ENCODE measurements at places on chromosomes 13 and 19. TPM values are rescaled to one million over a fixed set of nuclear protein-coding genes. Genes with fewer than 3 reads are reported as not detected.

Gene KLK3
- not detected for total RNA-seq

Gene PODNL1
- total RNA-seq: 0.89 TPM

Gene PCSK4
- total RNA-seq: 4.9 TPM

Gene PRODH2
- total RNA-seq: 0.20 TPM

Gene LACC1
- total RNA-seq: 26.6 TPM

Gene LATS2
- total RNA-seq: 27.1 TPM

Gene LILRB4
- total RNA-seq: not detected

Gene TNNI3
- total RNA-seq: 0.15 TPM

Gene CEACAM19
- 9.4 TPM for total RNA-seq

DNA sequence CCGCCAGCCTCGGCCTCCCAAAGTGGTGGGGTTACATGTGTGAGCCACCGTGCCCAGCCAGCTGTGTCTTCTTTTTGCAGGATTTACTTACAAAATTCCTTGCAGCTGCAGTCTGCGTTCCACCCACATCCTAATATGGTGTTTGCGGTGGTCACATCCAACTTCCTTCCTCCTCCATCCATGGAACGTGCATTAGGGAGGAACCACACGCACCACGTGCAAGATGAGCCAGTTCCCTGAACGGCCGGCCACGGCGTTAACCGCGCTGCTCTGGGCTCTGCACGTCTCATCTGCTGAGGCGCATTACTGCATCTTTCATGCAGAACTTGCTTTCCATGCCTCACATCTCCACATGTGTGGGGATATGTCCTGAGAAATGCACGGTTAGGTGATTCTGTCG, 13.0 kb upstream of the SIGLEC11 start:
- DNase-seq: no peak

- DNase-seq: no peak
Observed at GRCh38 chr19:57190301-57190700, 999 bp upstream of the ZNF264 start.

GRCh38 chr13:20360835-20361412, 128.8 kb upstream of the GJB6 start:
- peak; percentile 90 for DNase-seq

DNA sequence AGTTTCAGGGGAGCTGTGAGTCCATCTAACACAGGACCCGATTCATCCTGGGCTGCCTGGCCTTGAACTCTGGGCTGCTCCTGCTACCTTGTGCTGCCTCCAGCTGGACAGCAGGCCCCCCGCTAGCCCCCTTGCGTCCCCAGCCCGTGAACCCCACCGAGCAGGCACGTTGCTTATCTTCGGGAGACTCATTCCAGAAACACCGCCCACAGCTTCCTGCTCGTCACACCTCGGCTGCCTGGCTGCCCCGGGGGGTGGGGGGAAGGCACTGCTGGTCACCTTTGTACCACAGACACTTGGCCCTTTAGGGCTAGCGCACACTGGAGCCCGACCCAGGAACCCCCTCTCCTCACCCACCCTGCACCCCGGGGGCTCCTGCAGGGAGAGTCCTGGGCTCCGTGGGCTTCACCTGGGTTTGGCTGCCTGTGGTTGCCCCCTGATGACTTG, 48.1 kb downstream of the CRTC1 start:
- DNase-seq: peak; percentile 22

GRCh38 chr19:18657590-18658365, 20.9 kb downstream of the KLHL26 start:
- no peak for DNase-seq

DNA sequence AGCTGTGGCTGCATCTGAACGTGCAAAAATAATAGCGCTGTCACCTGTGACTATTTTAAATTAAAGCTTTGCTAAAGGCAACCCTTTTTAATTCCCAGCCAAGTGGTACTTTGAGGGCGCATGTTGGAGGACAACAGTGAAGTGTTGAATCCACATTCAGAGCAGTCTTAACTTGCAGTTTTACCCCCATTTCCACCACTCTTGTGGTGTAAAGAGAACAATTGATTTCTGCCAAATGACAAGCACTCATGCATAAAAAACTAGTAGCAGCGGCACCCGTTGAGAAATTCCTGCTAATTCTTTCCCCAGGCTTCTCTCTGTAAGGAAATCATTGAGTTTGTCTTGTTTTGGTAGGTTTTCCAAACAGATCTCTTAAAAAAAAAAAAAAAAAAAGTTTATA, 1033.3 kb downstream of the EFNB2 start:
- peak; percentile 49 for DNase-seq

DNA sequence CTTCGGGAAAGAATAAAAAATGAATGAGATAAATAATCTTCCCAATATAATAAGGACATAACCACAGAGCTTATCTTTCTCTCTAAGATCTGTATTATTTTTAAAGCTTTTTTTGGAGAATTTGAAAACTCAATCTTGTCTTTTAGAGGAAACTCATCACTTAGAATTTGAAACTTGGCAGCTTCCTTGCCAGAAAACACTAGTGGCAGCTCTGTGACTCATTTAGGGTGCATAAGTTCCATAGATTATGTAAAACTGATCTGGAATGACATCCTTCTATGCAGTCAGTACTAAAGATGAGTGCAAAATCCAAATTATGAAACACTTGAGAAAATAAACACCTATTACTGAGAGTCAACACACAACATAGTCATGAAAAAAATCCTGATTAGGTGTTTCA, 848.0 kb downstream of the DACH1 start:
- no peak for DNase-seq

DNA sequence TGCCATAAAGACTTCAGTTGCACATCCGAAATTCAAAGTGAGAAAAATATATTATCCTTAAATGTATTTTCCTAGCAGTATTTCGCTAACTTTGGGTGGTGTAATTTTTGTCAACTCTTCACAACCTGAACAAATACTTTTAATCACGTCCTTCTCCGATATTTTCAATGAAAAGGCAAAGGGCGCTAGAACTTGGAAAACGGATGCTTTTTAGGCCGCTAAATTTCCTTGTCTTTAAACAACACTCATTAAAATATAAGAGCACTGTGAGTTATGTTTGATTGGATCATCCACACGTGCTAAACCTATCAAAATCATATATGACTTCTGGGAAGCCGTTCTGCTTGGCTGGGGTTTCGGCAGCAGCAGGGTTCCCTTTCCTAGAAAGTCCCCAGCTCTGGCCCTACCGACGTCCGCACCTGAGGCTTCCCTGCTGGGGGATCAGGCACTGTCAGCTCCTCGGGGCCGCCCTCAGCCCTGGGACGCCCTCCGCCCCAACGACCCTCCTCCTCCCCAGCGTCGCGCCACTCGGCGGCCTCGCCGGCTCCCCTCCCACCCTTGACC, 462 bp upstream of the MPHOSPH8 start:
- no peak for DNase-seq

- no peak for DNase-seq
Observed at GRCh38 chr13:27619728-27620376, 477 bp downstream of the LNX2 start.

- no peak for DNase-seq
Observed at GRCh38 chr13:38826182-38826813, 139.4 kb downstream of the FREM2 start.

GRCh38 chr19:8042900-8043299, 9.7 kb upstream of the CCL25 start:
- no peak for DNase-seq

DNA sequence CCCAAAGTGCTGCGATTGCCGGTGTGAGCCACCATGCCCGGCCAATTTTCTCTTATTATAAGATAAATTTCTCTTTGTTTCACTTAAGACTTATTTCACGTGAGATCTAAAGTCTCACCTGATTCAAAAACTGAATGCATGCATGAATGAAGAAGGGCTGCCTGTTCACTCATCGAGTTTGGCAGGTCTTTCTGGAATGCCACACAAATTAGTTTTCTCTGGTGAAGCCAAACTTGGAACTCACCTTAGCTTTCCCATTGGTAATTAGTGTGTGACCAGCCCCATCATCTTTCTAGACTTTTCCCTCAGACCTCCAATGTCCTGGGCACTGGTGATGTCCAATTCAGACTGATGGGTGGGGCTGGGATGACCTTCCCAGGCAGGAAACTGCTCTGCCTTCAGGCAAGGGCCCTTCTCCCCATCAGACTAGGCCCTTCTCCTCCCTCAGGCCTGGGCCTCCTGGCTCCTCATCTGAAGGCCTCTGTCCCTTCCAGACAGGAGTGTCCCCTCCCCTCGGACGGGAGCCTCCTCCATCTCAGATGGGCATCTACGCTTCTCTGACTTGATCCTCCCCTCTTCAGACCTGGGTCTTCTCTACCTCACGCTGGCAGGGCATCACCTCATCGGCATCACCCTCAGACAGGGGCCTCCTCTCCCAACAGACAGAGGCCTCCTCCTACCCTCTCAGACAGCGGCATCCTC, 14.4 kb downstream of the C3 start:
- DNase-seq: no peak

DNA sequence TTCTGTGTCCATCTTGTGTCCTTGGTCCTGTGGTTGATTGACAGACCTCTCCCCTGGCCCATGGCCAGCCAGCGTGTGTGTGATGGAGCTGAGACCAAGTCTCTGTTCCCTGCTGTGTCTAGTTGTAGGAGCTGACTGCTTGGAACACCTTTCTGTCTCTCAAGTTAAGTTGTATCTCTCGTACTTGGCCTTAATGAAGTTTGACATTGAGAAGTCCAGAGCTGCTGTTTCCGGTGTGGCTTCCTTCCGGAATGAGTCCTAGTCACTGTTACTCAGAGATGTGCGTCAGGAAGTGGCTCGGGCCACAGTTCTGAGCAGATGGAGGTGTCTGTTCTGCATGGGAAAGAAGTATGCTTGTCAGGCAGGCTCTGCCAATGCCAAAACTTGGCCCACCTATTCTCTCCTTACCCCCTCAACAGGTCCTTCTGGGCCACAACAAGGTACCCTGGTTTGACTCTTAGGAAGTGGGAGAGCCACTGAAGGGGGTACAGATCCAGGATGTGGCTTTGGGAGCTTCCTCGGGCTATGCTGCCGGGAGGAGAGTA, 54.3 kb downstream of the GATAD2A start:
- DNase-seq: no peak

- DNase-seq: no peak
Observed at GRCh38 chr19:18090545-18091216, 3.9 kb upstream of the IL12RB1 start.

- DNase-seq: no peak
Observed at GRCh38 chr13:72700509-72700908, 26.9 kb downstream of the MZT1 start.

GRCh38 chr13:76043874-76044273, 407.7 kb downstream of the LMO7 start:
- no peak for DNase-seq
